ENCODE measurements at places on chromosomes 6 and 20.

DNA sequence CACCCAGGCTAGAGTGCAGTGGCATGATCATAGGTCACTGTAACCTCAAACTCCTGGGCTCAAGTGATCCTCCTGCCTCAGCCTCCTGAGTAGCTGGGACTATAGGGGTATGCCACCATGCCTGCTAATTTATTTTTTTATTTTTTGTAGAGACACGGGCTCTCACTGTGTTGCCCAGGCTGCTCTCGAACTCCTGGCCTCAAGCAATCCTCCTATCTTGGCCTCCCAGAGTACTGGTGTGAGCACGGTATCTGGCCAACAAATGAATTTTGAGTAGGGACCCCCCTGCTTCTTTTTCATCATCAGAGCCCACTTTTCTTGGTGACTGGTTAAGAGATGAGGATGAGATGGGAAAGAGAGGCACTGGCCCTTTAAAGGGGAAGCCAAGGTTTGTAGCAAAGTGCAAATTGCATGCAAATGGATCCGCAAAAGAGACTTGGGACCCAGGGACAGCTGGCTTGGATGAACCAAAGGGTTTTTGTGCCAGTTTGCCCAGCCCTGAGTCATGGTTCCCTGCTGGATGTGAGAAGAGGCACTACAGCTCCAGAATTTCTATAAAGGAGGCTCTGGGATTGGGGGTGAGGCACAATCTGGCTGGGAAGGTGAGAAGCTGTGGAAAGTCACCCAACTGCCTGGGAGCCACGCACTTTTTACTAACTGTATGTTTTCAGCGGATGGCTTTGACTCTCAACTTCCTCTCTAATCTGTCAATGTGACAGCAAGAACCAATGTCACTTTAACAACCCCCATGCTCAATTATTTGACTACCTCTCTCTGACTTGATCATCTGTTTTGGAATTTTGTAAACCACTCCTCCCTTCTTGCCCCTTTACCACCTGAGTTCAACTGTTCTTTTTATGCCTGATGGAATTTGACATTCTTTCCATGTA is 58.7 kb upstream of the RNF24 start:
- no peak for DNase-seq

DNA sequence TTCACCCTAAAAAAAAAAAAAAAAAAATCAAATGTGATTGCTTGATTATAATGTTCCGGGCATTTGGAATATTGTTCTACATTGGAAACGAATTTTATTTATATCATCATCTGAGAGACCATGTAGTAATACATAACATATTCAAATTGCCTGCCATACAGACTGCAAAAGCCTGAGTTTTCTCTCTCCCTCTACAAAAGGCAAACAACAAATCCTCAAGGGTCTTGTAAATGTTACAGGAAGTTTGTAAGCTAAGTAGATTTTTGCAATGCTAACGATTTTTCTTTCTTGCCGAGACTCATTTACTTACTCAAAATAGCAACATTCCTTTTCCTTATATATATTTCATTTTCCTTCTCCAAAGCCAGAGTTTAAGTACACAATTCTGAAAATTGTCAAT is 49.0 kb upstream of the HTR1E start:
- DNase-seq = no peak

- DNase-seq = no peak
These were observed 75.5 kb downstream of the ZDHHC14 start for GRCh38 chr6:157456524-157456829.

DNA sequence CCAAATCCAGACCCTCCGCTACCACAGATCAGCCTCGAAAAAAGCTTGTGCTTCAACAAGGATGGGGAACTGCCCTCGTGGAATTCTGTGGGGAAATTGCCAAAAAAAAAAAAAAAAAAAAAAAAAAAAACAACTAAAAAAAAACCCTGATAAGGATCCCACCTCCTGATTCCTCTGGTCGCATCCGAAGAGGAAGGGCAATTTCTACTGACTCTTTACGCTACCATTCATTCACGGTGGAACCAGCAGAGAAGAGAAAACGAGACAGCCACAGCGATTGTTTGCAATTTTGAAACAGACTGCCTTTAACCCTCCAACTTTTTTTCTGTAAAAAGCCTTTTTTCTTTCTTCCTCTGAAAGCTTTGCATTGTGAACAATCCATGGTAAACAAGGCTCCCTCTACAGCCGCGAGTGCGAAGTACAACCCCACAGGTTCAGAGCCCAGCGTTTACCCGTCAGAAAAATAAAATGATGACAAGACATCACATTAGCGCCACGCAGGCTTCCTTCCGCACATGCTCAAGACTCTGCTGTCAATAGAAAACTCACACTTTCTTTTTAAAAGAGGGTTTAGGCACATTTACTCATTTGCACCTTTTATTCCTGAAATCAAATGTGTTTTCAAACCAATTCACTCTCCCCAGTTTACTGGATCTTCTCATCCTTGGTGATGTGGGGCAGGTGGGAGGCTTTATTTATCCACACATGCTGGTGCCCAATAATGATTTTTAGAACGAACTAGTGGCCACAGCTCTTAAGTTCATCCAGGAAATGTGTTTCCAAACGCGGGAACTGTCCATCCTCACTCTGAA is 100.0 kb downstream of the NOL4L start:
- peak; percentile 81 for DNase-seq

DNA sequence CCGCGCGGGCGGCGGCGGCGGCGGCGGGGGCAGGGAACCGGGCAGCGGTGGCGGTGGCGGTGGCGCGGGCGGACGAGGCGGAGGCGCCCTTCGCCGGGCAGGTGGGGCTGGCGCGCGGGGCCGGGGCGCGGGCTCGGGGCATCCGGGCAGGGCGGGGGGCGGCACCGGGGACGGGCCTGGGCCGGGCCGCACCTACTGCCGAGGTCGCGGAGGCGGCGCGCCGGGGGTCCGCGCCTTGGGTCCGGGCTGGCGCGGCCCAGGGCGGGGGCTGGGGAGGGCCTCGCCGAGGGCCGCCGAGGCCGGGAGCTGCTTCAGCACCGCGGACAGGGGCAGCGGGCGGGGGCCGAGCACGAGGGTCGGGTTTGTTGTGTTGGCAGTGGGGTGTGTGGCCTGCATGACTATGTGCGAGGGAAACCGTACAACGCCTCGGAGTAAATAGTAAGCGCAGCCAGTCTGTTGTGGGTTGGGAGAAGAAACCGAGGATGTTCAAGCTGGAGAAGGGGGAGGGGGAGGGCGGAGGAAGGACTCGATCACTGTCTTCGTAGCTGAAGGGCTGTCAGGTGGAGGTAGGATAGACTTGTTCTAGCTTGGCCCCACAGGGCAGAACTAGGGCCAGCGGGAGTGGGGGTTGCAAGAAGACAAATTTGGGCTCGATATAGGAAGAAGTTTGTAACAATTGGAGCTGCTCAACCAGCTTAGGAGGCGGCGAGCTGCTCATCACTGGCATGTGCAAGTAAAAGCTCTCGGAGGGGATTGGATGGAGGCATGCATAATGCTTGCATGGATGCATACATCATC is 593 bp downstream of the MMP24 start:
- DNase-seq = peak; percentile 64

- DNase-seq = no peak
These were observed 136.4 kb downstream of the MTFR2 start for GRCh38 chr6:136113736-136114173.

- DNase-seq = no peak
These were observed 26.9 kb downstream of the CLVS2 start for GRCh38 chr6:123022975-123023374.

DNA sequence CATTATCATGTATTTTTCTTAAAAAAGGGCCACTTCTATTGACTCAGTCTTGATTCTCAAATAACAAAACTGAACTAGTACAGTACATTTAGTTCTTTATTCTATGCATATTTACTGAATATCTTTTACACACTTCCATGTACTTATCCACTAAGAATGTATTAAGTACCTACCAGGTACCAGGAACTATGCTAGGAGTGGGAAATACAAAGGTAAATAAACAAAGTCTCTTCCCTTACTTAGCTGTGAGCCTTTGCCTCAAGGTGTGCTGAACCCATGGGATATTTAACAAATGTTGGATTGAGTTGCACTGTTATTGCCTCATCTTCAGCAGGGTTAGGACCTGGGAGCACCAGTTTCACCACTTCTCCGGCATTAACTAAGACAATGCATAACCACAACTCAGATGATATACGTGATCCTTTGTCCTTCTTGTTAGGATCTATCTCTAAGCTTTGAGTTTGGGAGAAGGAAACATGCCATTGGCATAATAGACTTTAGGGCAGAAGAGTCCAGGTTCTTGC is 533.9 kb downstream of the TFAP2B start:
- DNase-seq = no peak

GRCh38 chr6:2952557-2953095 is 18.7 kb downstream of the SERPINB6 start:
- peak; percentile 78 for DNase-seq
